ENCODE measurements at places on chromosomes 6 and 20. TPM values are rescaled to one million over a fixed set of nuclear protein-coding genes. Genes with fewer than 3 reads are reported as not detected.
A peak's percentile ranks its signal among the peaks of the same experiment; 100 is the strongest.

GRCh38 chr20:41357424-41358163 is 9.0 kb downstream of the EMILIN3 start:
- DNase-seq: peak; percentile 17

DNA sequence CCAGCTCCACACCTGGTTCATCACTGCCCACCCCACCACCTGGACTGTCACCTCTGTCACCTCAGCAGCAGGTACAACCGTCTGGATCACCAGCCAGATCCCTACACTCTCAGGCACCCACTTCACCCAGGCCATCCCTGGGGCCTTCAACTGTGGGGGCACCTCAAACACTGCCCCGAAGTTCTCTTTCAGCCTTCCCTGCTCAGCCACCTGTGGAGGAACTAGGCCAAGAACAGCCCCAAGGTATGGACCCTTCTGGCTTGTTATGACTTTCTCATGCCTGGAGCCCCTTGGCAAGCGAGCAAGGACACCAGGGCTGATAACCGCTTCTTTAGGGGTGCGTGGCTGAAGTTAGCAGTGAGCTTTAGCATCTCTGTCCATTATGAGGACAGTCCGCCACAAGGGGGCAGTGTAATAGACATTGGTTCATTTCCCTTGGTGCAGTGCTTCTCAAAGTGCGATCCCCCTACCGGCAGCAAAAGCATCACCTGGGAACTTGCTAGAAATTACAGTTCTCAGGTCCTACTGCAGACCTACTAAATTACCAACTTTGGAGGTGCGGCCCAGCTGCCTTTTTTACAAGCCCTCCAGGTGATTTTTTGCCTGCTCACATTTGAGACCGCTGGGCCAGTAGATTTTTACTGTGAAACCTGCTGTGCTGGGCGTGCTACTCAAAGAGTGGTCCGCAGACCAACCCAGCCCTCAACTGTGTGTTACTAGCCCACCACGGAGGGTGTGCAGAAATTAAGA is 32.5 kb downstream of the PNPLA1 start:
- peak; percentile 79 for DNase-seq

GRCh38 chr20:14838663-14839628 is 501.5 kb upstream of the FLRT3 start:
- DNase-seq: no peak

GRCh38 chr6:85676086-85676729 is 33.5 kb upstream of the SYNCRIP start:
- no peak for DNase-seq

GRCh38 chr6:71510057-71510713 is 221.6 kb downstream of the OGFRL1 start:
- DNase-seq: peak; percentile 62

Gene PPP1R11
- 49.3 TPM for total RNA-seq

Gene NRSN1
- total RNA-seq: not detected
